Brain microvascular endothelial cell (primary cell): ENCODE measurements at places on chromosomes 16 and 17.

GRCh38 chr17:8865385-8865784 is 2.1 kb downstream of the PIK3R6 start:
- DNase-seq, result no peak

DNA sequence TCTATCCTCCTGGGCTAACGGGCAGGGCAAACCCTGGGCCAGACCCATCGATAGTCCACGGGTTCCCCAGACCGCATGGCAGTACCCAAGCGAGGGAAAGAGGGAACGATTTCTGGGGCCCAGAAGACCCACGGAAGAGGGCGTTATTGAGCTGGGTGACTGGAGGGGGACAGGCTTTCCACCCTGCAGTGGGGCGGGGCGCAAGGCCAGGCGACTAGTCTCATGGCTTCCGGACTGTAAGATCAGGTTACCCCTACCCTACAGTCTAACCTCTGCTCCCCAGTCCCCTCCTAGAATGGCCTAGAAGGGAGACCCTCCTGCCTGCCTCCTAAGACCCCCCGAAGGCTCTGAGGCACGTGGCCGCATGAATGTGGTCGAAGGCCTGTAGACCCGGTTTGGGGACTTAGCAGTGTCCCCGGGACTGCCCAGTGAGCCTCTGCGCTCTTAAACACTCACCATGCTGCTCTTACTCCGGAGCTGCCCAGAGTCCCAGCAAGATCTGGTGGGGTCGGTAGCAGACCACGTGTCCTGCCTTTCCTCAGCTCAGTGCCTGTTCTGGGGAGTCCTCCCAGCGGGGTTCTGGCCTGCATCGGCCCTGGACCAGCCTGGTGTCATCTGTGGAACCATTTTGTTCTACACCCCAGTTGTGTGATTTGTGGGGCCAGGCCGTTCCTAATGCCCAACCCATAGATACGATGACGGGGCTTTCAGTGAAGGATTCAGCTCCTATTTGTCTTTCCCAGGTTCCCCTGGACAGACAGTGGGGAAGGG is 13.2 kb upstream of the AURKB start:
- DNase-seq, result peak; percentile 38

DNA sequence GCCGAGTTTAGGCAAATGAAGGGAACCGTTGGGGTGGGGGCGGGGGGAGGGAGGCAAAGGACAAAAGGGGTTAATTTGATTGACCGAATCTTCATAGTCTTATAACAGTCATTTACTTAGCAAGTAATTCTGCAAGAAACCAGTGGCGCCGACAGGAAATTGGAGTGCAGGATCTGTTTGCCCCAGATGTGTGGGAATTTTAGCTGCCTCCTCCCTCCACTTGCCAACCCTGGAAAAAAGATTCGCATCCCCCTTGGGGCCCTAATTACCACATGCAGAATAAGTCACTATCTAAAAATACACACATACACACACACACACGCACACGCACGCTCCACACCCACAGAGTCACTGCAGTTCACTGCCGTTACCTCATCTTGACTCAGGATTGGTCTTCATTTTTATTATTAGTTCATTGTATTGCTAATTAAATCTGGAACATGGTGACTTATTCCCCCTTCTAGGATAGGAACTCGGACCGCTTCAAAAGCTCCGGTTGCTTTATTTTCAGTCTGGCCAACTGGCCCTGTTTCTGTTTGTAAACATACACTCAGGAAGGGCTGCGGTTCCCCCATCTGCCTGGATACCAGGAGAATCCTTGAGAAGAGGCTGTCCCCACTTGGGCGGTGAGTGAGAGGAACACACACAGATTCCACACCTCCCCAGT is 241.6 kb upstream of the SALL1 start:
- DNase-seq, result peak; percentile 65

DNA sequence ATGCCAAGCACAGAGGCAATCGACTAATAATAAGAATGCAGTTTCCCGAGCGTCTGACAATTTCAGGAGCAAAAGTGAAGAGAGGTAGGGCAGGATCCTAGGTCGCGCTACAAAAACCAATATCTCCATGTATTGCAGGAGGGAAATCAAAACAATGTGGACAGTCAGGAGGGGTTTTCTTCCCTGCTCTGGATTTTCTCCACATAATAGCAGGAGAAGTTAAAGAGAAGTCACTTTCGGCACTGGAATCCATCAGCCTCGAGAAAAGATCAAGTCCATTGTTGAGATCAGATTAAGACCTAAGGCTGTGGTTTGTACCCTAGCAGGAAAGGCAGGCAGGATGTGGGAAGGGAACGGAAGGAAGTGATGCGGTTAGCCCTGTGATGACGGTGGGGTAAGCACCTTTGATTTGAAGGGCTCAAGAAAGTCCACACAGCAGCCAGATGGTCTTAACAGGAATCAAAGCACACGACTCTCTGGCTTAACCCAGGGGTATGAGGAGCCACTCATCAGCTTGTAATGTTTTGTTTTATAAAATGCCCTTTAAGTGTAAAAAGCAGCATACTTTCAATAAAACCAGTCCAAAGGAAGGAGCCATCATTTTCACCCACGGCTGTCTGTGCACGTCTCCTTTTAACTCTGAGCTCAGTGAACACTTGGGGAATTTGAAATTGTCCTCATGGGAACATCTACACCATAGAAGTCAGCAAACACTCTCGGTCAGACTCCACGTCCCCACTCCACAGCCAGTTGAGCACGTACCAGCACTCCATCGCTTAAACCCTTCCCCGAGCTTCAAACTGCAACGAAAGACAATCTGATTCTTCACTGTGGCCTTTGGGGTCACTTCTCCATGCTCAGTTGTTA is 15.8 kb upstream of the AKTIP start:
- peak; percentile 74 for DNase-seq

DNA sequence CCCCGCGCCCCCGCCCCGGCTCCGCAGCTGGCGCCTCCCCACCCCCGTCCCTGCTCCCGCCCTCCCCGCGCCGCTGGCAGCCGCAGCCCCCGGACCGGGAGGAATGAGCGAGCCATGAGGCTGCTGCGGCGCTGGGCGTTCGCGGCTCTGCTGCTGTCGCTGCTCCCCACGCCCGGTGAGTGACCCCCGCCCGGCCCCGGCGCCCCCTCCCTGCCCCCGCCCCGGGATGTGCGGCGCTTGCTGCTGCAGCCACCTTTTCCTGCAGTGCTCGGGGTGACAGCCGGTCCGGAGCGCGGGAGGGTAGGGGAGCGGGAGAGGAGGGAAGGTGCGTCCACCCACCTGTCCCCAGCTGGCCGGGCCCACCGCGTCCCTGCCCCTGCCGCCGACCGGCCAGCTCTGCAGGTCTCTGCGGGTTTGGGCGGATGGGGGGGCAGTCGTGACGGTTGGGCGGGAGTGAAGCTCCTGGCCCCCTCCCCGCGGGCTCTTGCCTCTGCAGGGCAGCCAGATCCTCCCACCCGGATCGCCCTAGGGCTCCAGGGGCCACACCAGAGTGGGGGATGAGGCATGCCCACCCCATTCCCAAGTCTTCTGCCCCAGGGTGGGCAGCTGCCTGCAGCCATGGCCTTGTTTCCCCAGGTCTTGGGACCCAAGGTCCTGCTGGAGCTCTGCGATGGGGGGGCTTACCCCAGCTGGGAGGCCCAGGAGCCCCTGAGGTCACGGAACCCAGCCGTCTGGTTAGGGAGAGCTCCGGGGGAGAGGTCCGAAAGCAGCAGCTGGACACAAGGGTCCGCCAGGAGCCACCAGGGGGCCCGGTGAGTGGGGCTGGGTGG is 513 bp downstream of the ADAM11 start:
- no peak for DNase-seq

DNA sequence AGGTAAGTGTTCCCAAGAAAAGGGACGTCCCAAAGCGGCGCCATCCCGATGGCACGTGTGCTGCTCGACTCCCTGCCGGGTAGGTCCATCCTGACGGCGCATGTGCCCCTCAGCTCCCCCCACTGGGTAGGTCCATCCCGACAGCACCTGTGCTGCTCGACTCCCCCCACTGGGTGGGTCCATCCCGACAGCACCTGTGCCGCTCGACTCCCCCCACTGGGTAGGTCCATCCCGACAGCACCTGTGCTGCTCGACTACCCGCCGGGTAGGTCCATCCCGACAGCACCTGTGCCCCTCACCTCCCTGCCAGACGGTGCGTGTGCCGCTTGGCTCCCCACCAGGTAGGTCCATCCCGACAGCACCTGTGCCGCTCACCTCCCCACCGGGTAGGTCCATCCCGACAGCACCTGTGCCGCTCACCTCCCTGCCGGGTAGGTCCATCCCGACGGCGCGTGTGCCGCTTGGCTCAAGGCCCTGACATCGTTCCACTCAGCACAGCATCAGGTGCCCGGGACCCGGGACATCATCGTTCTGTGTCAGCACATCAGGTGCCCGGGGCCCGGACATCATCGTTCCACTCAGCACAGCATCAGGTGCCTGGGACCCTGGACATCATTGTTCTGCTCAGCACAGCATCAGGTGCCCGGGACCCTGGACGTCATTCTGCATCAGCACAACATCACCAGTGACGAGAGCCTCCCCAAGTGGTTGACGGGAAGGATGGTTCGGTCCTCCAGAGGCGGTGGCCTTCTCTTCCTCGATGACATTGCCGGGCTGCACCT is 5.7 kb upstream of the FN3K start:
- no peak for DNase-seq

DNA sequence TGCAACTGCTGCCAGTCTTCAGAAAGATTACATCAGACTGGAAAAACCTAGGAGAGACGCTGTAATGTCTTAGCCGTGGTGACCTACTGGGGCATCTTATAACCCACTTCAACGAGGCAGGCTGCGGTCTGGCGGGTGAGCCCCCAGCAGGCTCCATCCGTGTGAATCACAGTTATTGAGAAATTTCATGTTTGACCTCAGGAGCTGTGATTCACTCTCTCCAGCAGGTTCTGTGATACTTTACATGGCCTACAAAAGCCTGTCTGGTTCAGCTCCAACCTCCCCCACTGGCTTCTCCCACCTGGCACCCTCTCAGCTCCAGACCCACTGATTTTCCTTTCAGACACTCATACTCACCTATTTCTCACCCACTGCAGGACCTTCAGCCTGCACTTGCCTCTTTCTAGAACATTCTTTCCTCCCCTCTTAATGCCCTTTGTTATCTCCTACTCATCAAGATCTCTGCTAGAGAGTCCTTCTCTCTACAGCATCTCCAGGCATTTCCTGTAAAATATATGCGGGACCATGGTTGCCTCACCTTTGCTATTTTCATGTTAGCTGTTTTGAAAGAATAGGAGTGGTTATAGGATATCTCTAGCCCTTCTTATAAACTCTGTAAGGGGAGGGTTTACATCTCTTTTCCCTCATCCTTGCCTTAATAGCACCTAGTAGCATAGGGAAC is 227.9 kb downstream of the MAF start:
- DNase-seq, result peak; percentile 81

- DNase-seq, result no peak
These were observed 42.6 kb upstream of the ERN1 start for GRCh38 chr17:64172510-64172909.

DNA sequence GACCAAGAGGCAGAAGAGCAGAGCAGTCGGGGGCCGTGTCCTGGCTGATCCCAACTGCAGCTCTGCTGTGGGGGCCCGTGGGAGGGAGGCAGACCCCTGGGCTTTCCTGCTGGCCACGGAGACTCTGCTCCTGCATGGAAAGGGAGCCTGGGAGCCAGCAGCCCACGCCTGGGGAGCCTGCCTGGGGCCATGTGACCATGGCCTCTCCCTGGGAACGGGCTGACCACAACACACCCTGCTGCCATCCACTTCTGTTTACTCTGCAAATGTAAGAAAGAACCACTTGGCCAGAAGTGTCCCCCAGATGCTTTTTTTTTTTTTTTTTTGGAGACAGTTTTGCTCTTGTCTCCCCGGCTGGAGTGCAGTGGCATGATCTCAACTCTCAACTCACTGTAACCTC is 2.0 kb upstream of the TEDC2 start:
- DNase-seq, result no peak

DNA sequence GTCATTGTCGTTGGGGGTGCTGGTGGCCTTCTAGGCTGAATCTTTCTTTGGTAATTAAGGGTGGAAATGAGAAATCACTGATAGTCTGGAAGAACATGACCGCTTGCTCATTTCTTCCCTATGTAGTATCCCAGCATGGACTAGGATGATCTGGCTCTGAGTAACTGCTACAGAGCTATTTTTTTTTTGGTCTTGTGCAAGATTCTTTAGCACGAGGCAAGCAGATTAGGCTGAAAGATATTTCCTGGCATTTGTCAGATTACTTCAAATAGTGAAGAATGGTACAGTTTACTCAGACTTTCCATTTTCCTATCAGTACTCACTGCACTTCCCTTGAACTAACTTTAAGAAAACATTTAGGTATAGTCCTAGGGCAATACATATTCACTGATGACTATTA is 89.0 kb downstream of the SYCE1L start:
- DNase-seq, result peak; percentile 79

GRCh38 chr16:64919141-64919540 is 202.7 kb downstream of the CDH11 start:
- no peak for DNase-seq

DNA sequence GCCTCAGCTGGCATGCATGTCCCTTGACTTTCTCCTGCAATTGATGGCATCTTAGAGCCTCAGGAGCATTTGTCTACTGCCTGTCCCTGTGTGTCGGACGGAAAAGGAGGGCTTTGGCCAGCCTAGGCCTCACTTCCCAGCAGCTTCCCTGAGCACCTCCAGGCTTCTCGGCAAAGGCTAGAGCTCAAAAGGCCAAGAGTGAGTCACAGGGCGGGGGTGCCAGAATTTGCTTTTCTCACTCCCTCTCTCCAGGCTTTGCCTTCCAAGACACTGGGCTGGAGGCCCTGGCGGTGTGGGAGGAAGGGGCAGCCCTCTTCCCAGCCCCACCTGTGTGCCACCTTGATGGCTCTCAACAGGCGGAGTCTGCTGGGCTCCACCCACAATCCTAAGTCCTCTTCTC is 107.3 kb upstream of the MAF start:
- peak; percentile 17 for DNase-seq

DNA sequence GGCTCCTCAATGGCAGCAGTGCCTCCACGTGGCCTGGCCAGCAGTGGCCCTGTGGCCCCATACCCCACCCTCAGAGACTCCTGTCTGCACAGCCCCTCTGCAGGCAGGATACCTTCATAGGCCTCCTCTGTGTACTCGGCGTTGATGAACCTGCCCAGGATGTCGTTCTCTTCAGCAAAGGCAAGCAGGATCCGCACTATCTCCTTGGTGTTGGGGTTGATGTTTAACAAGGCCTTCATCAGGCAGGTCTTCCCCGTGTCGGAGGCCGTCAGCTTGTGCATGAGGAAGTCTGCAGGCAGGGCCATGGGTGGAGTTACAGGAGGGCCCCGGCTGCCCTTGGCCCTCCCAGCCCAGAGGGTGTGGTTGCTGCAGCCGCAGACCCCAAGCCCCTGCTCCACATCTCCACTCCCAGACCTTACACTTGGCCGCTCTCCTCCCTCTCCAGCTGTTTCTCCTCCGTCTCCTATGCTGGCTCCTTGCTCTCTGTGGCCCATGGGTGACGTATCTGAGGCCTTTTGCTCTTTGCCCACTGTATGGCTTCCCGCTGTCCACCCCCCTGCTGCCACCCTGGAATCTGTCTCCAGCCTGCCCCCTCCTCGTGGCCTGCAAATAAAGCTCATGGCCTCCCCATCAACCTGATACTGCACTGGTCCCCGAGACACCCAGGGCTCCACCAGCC is 15.1 kb downstream of the TRPV3 start:
- no peak for DNase-seq

DNA sequence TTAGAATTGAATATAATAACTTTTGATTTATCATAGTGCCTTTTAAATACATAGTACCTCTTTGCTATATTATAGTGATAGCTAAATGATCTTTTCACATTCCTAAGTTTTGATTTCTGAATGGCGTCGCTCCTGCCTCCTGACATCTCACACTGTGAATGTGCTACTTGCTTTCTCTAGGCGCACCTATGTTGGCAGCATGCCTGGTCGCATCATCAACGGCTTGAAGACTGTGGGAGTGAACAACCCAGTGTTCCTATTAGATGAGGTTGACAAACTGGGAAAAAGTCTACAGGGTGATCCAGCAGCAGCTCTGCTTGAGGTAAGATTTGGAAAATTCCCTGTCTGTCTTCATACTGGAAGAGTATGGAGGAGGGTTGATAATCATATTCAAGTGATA is 29.8 kb upstream of the ABCC11 start:
- DNase-seq, result no peak
